ENCODE measurements at places on chromosomes 2 and 18.
A peak's percentile ranks its signal among the peaks of the same experiment; 100 is the strongest.

GRCh38 chr2:237269138-237269875 lies 144.7 kb downstream of the COL6A3 start:
- H3K36me3 ChIP-seq = no peaks in the 10 kb centered on the region
- H3K27me3 ChIP-seq = no peaks in the 10 kb centered on the region
- no peak overlapping the region for H3K4me3 ChIP-seq

- H3K4me3 ChIP-seq = no peak overlapping the region
- H3K36me3 ChIP-seq = peaks cover 4% of the 10 kb centered on the region
- peaks cover 18% of the 10 kb centered on the region for H3K4me1 ChIP-seq
Measured at GRCh38 chr2:131042148-131042775, 51.0 kb downstream of the FAM168B start.

- no peaks in the 10 kb centered on the region for H3K4me1 ChIP-seq
- no peak for DNase-seq
- no peak overlapping the region for H3K27ac ChIP-seq
- H3K27me3 ChIP-seq = peaks cover 71% of the 10 kb centered on the region
- no peaks in the 10 kb centered on the region for H3K36me3 ChIP-seq
Measured at GRCh38 chr2:119196301-119197125, 27.1 kb upstream of the STEAP3 start.

- H3K27me3 ChIP-seq = peaks cover 5% of the 10 kb centered on the region
- no peaks in the 10 kb centered on the region for H3K36me3 ChIP-seq
- H3K4me1 ChIP-seq = peaks cover 23% of the 10 kb centered on the region
- no peak overlapping the region for H3K4me3 ChIP-seq
- DNase-seq = no peak
- H3K27ac ChIP-seq = no peak overlapping the region
Measured at GRCh38 chr2:234406085-234406484, 90.8 kb downstream of the ARL4C start.

DNA sequence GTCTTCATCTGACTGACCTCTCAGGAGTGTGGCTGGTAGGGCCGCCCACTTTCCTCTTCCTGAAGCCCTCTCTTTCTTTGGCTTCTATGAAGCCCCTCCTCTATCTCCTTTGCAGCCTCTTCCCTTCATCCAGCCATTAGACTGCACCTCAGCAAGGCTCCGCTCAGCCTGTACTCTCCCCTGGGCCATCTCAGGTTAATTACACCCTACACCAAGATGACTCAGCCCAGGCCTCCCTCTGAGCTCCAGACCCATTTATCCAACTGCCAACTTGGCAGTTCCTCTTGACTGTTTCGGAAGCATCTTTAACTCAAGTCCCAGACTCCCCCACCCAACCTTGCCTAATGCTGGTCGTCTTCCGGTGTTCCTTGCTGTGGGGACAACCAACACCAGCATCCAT lies 5.8 kb upstream of the WNT6 start:
- no peaks in the 10 kb centered on the region for H3K36me3 ChIP-seq
- no peak overlapping the region for H3K4me3 ChIP-seq
- H3K4me1 ChIP-seq = peaks cover 49% of the 10 kb centered on the region

GRCh38 chr2:240255165-240255491 lies 114.7 kb upstream of the OTOS start:
- peaks cover 61% of the 10 kb centered on the region for H3K4me1 ChIP-seq
- no peak for DNase-seq
- no peak overlapping the region for H3K27ac ChIP-seq
- H3K27me3 ChIP-seq = peaks cover 11% of the 10 kb centered on the region
- H3K4me3 ChIP-seq = no peak overlapping the region
- H3K36me3 ChIP-seq = no peaks in the 10 kb centered on the region

DNA sequence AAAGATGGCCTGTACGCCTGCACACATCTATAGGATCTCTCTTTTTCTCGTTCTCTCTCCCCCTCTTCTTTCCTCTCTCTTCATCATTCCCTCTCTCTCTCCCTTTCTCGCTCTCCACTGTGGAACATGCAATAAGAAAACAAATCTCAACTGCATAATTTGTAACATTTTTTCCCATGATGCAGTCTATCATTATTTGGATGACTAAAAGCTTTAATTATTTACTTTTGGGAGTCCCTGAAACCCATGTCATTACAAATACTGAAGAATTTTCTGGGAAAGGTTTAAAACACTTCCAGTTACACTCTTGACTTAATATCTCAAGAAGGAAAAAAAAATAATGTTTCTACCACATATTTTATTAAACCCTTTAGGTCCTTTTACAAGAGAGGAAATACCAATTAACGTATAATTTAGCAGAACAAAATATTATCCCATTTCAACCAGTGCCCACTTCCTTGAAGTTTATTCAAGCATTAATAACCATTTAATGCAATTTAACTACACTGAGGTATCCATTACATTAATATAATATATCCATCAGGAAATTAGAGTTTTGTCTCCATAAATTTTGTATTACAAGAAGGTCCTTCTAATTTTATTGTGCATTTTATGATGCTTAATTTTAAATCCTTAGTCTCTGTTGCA lies 1615.2 kb upstream of the ACVR2A start:
- H3K36me3 ChIP-seq = no peaks in the 10 kb centered on the region
- DNase-seq = no peak
- no peaks in the 10 kb centered on the region for H3K27me3 ChIP-seq
- no peak overlapping the region for H3K4me3 ChIP-seq

GRCh38 chr2:2839393-2839781 lies 508.3 kb upstream of the MYT1L start:
- H3K4me3 ChIP-seq = no peak overlapping the region
- DNase-seq = no peak
- no peaks in the 10 kb centered on the region for H3K36me3 ChIP-seq
- H3K27me3 ChIP-seq = peaks cover 31% of the 10 kb centered on the region
- H3K27ac ChIP-seq = no peak overlapping the region

- peak; percentile 84 for DNase-seq
- H3K4me1 ChIP-seq = peaks cover 15% of the 10 kb centered on the region
- peak overlapping the region; percentile 97 for H3K27ac ChIP-seq
- H3K27me3 ChIP-seq = peaks cover 3% of the 10 kb centered on the region
Measured at GRCh38 chr2:61854564-61855317, 881 bp upstream of the FAM161A start.

- DNase-seq = no peak
- H3K27ac ChIP-seq = no peak overlapping the region
- no peaks in the 10 kb centered on the region for H3K36me3 ChIP-seq
Measured at GRCh38 chr18:6355789-6356589, 58.7 kb downstream of the L3MBTL4 start.

DNA sequence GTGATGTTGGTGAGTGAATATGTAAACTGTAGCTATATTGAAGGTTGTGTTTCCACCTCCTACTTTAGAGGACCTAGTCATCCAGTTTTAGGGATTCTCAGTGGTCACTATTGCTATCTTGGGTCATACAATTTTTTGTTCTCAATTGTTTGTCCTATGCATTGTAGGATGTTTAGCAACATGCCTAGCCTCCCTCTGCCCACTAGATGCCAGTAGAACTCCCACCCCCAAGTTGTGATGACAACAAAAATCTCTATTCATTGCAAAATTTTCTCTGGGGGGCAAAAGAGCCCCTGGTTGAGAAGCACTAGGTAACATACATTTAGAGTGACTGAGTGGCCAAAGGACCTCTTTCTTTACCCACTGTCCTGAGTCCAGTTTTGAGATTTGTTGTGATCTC lies 87.3 kb downstream of the LRRTM4 start:
- no peaks in the 10 kb centered on the region for H3K27me3 ChIP-seq
- H3K4me3 ChIP-seq = no peak overlapping the region
- peaks cover 5% of the 10 kb centered on the region for H3K4me1 ChIP-seq
- H3K36me3 ChIP-seq = no peaks in the 10 kb centered on the region
- no peak for DNase-seq
- H3K27ac ChIP-seq = no peak overlapping the region

- peaks cover 6% of the 10 kb centered on the region for H3K27me3 ChIP-seq
- no peak overlapping the region for H3K27ac ChIP-seq
- no peaks in the 10 kb centered on the region for H3K36me3 ChIP-seq
- H3K4me3 ChIP-seq = no peak overlapping the region
- peaks cover 7% of the 10 kb centered on the region for H3K4me1 ChIP-seq
Measured at GRCh38 chr2:181275643-181276070, 181.5 kb upstream of the ITGA4 start.

DNA sequence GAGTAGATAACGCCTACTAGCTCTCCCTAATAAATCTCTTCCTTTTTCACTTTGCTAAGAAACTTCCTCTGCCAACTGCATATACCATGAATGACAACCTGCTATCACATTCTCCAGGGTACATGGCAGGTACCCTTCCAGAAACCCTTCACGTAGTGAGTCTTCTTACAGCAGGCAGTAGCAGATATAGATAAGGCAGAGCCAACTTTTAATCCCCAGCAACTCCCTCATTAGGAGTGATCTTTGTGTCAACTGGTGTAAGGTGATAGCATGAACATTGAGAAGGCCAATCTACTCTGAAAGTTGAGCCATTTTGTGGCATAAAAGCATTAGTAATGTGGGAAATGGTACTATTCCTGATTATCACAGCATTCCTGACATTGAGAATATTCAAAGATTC lies 5.7 kb upstream of the STK17B start:
- H3K27ac ChIP-seq = no peak overlapping the region
- no peaks in the 10 kb centered on the region for H3K4me1 ChIP-seq
- H3K4me3 ChIP-seq = no peak overlapping the region
- peaks cover 21% of the 10 kb centered on the region for H3K27me3 ChIP-seq
- no peak for DNase-seq

DNA sequence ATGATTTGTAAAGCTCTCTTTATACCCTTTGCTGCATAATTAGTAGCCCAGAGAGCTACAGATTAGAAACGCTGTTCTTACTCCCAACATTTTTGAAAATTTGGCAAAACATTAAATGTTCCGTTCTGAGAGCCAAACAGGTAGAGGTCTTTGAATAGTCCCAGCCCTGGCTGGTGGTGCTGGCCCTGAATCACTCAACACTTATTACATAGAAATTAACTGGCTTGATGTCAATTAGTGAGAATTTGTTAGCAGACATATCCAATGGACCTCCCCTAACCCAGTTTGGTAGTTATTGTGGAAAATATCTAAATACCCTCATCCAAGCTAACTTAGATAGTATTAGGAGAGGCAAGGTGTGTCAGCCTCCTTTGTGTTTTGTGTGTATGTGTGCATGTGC lies 440.7 kb downstream of the MTX2 start:
- H3K4me3 ChIP-seq = no peak overlapping the region
- no peaks in the 10 kb centered on the region for H3K36me3 ChIP-seq
- no peak for DNase-seq

DNA sequence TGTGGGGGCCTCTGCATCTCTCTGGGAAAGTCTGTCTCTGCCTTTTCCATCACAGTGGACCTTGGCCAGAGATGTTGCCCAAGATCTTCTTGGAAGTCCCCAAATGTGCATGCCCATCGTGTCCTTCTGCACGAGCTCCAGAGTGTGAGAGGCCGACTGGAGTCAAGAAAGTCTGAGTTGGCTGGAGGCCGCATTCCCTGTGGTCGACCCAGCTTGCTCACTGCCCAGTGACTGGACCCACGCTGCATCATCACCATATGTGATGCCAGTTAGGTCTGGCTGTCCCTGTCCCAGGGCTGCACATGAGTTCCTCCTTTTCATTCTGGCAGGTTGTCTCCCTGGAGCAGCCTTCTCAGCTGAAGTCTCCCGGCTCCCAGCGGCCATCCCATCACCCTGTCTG lies 93.8 kb downstream of the ARL4C start:
- no peak for DNase-seq
- H3K36me3 ChIP-seq = no peaks in the 10 kb centered on the region
- H3K4me1 ChIP-seq = peaks cover 11% of the 10 kb centered on the region
- H3K4me3 ChIP-seq = no peak overlapping the region

DNA sequence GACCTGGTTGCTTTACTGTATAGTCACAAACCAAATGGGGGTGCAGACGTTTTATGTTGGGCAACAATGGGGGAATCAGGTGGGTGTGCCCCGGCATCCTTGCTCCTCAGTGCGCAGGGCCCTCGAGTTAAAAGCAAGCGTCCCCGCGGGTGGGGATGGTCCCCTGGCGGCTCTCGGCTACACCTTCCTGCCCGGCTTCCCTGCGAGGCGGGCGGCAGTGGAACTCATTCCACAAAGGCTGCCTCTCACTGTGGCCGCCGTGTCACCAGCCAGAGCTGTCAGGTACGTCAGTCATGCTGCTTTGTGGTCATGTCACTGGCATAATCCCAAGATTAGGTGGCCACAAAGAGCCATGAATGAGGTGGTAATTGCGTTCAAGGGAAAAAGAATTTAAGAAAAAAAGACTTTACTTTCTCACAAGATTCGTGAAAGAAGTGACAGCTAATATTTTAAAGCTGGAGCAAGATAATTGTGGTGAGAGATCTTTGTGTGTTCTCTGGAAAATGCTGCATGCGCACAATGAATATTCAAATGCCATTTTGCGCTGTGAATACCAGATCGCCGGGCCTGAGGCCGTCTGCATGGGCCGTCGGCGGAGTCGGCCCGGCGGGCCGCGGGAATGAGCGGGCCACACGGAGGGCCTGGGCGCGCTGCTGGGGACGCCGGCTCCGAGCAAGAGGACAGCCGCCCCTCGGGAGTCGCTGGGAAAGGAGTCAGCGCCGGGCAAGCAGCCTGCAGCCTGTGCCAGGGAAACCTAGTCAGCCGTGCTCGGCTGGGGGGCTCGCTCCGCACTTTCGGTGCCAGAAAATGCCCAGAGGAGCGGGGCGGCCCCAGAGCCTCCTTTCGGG lies 82.3 kb upstream of the LDLRAD4 start:
- H3K27ac ChIP-seq = no peak overlapping the region
- peak overlapping the region; percentile 66 for H3K4me3 ChIP-seq
- H3K36me3 ChIP-seq = peaks cover 10% of the 10 kb centered on the region
- peaks cover 5% of the 10 kb centered on the region for H3K4me1 ChIP-seq
- DNase-seq = peak; percentile 56
- peaks cover 69% of the 10 kb centered on the region for H3K27me3 ChIP-seq

DNA sequence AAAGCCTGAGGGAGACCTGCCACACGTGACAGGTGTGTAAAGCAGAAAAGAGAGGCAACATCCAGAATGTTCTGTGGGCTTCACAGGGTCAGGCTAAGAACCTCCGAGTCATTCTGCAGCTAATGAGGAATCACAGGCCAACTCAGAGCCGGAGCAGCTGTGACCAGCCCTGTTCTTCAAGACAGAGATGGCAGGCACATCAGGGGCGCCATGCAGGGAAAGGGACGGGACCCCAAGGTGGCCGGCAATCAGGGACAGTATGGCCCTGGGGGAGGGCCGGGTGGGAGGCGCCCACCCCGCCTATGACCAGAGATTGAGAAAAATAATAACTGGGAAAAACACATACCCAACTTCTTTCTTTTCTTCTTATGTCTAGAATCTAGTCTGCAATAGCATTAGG lies 316.7 kb upstream of the SALL3 start:
- H3K4me3 ChIP-seq = no peak overlapping the region
- H3K27ac ChIP-seq = no peak overlapping the region
- no peaks in the 10 kb centered on the region for H3K4me1 ChIP-seq
- no peaks in the 10 kb centered on the region for H3K36me3 ChIP-seq

DNA sequence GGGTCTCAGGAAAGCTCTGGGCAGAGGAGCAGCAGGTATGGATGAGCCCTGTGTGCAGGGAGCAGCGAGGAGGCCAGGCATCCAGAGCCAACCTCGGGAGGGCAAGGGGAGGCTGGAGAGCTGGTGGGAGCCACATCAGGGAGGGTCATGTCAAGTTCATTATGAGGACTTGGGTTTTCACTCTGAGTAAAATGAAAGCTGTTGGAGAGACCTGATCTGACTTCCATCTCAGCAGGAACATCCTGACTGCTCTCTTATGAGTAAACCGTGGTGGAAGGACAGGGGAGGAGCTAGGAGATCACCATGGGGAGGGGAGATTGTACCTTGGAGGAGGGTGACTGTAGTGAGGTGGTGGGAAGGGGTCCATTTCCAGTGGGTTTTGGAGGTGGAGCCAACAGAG lies 209.8 kb downstream of the LDLRAD4 start:
- peaks cover 16% of the 10 kb centered on the region for H3K27me3 ChIP-seq
- peaks cover 40% of the 10 kb centered on the region for H3K4me1 ChIP-seq
- DNase-seq = no peak
- no peak overlapping the region for H3K4me3 ChIP-seq

GRCh38 chr2:131431336-131431735 lies 44.6 kb upstream of the TUBA3D start:
- no peaks in the 10 kb centered on the region for H3K4me1 ChIP-seq
- DNase-seq = no peak
- H3K27me3 ChIP-seq = peaks cover 46% of the 10 kb centered on the region
- no peak overlapping the region for H3K4me3 ChIP-seq

Data from nephron progenitor cell (in vitro differentiated cells).